ENCODE measurements at places on chromosomes 5 and 9.

- DNase-seq, result no peak
Measured at GRCh38 chr5:155303120-155303519, 289.6 kb downstream of the KIF4B start.

- no peak for DNase-seq
Measured at GRCh38 chr9:38440516-38440915, 16.3 kb upstream of the IGFBPL1 start.

GRCh38 chr9:106878934-106879333 is 16.0 kb downstream of the ZNF462 start:
- peak; percentile 92 for DNase-seq

- no peak for DNase-seq
Measured at GRCh38 chr9:99375481-99375880, 153.4 kb downstream of the SEC61B start.

GRCh38 chr5:56270058-56270457 is 36.9 kb upstream of the ANKRD55 start:
- no peak for DNase-seq

DNA sequence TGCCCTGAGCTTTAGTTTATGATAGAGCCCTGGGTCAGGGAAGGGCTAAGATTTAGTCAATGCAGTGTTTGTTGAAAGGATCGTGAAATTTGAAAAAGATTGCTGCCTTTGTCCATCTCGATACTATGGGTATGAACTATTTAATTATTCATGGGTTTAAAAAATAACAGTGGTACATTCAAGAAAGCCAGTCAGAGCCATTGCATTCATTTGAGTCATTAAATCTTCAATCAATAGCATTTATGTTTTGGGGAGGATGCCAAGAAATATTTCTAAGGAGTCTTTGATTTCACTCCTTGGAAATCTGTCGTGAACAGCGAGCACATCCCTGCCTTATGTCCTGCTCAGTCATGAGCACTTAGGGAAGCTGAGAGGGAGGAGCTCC is 54.4 kb upstream of the LRRTM2 start:
- no peak for DNase-seq

- no peak for DNase-seq
Measured at GRCh38 chr9:109320331-109320741, 523 bp downstream of the EPB41L4B start.

- no peak for DNase-seq
Measured at GRCh38 chr9:90092508-90092907, 487.7 kb downstream of the GADD45G start.

- no peak for DNase-seq
Measured at GRCh38 chr9:117725426-117725887, 21.3 kb downstream of the TLR4 start.

DNA sequence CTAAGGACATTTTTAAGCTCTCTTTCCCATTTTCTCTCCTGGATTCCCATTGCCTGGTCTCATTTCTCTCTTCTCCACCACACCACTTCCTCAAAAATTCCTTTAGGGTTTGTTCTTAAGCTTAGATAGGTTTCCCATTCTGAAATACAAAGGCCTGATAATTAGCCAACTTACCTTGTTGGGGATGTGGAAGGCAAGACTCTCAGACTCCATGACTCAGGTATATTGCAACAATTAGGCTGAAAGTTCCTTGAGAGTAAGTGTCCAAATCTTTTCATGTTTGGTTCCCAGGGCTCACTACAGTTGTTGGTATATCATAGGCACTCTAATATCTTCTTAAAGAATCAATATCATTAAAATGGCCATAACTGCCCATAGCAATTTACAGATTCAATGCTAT is 43.6 kb downstream of the FXN start:
- DNase-seq, result no peak

DNA sequence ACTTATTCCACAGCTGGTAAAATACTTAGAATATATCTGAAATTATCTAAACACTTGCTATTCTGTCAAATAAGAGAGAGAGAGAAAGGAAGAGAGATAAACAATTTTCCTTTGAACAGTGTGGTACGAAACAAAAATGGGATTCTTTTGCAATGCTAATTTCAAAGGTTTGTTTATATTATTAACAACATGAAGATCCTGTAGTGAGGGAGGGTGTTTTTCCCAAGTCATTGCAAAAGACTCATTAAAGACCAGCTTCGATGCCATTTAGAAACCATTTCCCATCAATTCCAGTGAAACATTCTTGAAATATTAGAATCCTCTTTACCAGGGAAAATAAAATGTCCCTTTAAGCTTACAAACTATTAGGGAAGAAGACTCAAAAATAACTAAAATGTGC is 505.4 kb downstream of the SEMA5A start:
- no peak for DNase-seq

- DNase-seq, result no peak
Measured at GRCh38 chr9:113012492-113012891, 500 bp upstream of the ZNF883 start.

GRCh38 chr5:174800435-174800834 is 76.1 kb downstream of the MSX2 start:
- no peak for DNase-seq

GRCh38 chr5:170542691-170543293 is 39.0 kb downstream of the KCNIP1 start:
- no peak for DNase-seq

DNA sequence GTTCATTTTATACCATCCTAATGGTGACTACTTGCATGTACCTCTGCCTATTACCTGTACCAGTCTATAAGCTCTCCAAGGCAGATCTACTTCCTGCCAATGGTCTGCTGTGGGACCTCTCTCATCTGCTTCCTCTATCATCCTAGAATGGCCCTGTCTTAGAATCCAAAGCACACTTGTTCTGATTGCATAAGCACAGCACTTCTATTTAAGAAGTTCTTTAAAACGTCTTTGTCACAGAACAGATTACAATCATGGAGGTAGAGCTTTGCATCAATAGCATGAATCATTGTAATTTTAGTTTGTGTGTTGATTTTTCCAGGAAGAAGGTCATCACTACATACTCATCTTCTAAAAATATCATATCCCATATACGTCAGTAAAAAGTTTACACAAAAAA is 131.8 kb upstream of the ACOT12 start:
- DNase-seq, result no peak

DNA sequence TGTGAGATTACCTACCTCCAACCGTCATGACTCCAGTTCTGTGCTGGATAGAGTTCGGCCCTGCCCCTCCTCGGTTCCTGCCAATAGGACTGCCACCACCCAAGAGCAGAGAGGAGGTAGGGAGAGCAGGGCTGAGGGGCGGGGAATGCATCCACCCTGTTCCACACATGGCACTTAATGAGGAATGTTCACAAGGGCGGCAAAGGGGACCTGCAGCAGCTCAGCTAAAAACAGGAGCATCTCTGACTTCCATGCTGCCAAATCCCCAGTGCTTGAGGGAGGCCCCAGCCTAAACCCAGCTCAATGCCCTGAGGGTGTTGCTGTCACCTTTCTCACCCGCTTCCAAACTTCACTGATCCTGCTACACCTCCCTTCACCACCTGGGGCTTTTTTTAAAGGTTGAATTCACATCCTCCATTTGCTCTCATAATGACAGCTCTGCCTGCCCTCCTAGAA is 7.8 kb upstream of the DELE1 start:
- no peak for DNase-seq

- DNase-seq, result peak; percentile 87
Measured at GRCh38 chr9:94783102-94783682, 56.7 kb downstream of the AOPEP start.

- peak; percentile 71 for DNase-seq
Measured at GRCh38 chr5:59873113-59873512, 20.4 kb downstream of the PDE4D start.

- DNase-seq, result no peak
Measured at GRCh38 chr5:115532517-115532916, 12.1 kb downstream of the FEM1C start.

- DNase-seq, result no peak
Measured at GRCh38 chr5:122182491-122182921, 53.2 kb downstream of the ZNF474 start.

DNA sequence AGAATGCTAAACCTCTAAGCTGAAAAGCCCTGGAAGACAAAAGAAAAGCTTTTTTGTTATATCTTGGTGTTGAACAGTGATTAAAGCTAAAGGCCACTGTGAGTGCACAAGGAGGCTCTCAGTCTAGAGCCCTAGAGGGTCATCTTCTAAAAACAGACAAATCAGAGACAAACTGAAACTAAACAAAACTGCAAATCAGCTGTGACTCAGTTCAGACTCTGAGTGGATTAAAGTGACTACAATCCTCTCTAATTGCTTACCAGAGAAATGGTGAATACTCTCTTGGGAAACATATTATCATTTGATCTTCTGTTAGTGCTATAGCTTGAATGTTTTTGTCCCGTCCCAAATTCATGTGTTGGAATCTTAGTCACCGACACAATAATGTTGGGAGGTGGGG is 491.9 kb downstream of the CDH18 start:
- no peak for DNase-seq

DNA sequence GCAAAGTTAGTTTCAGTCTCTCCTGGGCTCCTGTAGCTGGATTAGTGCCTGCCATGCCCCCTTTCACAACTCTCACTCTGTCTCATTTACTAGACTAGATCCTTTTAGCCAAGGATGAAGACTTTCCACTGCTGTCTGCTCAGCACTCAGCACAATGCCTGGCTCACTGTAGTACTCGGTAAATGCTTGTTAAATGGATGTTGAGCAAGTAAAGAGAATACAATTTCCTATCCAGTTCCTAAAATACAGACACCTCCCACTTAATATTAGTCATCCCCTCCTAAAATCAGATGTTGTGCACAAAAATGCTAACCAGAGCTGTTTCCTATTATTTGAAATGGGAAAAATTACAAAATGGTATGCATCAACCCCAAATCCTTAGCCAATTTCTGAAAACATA is 195.8 kb downstream of the SREK1 start:
- no peak for DNase-seq

DNA sequence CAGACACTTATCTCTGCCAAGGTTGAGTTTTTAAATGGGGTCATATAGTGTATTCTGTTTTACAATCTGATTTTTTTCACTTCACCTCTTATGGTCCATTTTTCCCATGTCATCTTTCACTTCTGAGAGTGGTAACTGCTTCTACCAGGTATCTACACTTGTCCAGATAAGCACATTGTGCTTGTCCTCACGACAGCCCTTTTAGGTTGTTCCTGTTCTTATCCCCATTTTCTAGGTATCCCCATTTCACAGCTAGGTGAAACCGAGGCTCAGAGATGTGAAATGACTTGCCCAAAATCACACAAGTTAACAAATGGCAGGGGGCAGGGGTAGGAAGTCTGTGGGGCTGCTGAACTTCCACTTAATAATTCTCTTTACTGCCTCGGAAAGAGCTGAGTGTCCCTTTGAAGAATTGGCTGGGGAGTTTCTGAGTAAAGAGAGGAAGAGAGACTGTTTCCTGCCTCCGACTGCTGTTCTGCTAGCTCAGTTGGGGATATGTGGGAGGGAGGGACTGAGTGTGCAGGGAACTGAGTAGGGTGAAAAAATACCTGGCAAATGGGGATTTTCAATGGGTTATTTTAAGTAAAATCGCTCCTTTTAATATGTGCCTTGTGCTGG is 255.4 kb downstream of the GRIA1 start:
- DNase-seq, result no peak

DNA sequence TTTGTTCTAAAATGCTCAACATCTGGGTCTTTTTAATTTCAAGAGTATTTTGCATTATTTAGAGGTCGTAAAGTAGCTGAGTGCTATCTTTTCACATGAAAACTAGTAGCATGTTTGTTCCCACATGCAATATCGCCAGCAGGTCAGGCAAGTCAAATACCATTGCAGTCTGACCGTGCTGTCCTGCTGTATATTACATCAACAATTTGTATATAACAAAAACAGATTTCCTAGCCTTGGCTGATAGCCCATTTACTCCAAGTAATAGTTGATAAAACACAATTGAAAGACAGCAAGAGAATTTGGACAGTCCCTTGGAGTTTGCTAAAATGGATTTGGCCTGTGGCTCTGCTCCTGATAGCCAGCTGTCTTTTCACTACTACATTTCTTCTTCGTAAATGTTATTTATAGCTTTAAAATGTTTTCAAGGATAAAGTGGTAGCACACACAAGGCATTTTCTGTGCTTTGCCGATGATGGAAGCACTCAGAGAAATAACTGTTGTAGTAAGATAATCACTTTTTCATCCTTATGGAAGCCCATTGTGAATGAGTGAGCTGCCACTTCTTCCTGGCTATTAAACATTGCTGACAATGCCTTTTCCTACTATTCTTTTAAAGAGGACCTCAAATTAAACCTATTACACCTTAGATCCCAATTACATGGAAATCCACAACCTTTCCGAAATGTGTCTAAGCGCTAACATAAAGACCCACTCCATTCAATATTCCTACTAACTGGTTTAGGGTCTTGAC is 992.1 kb downstream of the MAT2B start:
- no peak for DNase-seq

GRCh38 chr9:119974026-119974425 is 604.8 kb upstream of the BRINP1 start:
- no peak for DNase-seq

DNA sequence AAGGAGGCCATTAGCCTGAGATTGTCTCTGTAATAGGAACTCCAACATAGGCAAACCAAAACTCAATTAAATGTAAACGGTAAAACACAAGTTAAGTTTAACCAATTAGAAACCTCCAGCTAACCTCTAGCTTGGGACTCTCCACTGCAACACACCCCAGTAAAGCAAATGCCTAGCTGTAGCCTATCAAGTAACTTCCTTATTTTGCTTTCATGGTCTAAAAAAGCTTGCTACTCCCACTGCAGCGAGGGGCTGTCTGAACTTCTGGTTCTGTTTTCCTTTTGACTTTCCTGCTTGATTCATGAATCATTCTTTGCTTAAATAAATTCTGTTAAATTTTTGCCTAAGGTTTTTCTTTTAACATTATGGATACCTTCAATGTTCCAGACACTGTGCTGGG is 24.4 kb upstream of the C5orf46 start:
- no peak for DNase-seq

DNA sequence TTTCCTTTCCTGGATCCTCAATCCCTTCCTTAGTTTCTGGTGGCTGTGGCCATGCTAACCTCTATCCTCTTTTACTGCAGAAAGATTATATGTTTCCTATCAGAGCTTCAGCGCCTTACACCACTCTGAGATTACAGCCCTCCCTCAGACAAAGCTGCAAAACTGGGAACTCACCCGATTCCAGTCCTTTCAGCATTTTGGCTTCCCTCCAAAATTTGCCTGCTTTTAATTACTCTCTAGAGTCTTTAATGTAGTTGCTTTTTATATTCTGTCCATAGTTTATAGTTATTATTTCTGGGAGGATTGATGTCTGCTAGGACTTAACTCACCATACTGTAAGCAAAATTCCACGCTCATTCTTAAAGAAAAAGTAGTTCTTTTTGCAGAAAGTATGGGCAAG is 110.2 kb downstream of the NSG2 start:
- no peak for DNase-seq

- DNase-seq, result no peak
Measured at GRCh38 chr5:24642022-24642421, 2.8 kb downstream of the CDH10 start.
